ENCODE measurements at places on chromosomes 1 and 21.

DNA sequence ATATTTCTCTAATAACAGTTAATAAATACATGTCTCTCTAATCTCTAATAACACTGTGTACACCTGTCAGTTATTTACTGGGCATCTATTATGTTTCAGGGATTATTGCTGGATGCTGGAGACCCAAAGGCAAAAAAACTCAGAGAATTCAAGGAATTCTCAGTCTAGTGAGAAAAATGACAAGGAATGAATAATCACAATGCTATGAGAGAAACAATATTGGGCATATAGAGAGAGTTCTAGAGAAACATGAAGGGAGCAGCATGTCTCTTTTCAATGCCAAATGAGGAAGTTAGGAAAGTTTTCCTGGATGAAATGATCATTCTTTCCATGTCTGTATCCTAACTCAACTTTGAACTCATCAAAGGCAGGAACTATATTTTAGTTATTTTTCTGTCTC is 82.8 kb downstream of the TNFSF18 start:
- DNase-seq = no peak

DNA sequence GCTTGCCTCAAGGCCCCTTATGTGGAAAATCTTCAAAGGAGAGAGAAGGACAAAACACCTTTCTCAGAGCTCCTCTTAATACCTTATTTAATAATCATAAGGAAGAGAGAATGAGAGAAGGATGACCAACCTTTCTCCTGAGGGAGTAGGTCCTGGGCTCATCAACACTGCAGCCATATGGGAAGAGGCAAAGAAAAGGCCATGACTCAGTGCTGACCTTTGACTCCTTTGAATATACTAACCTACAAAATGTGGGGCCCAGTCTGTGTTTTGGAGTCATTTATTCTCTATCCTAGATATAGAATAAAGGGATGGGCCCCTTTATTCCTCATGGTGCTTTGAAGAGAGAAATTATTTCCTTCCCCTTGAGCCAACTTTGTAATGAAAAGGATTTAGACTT is 38.3 kb downstream of the CAMSAP2 start:
- DNase-seq = no peak

GRCh38 chr1:78053498-78053897 is 7.7 kb downstream of the GIPC2 start:
- DNase-seq = no peak

DNA sequence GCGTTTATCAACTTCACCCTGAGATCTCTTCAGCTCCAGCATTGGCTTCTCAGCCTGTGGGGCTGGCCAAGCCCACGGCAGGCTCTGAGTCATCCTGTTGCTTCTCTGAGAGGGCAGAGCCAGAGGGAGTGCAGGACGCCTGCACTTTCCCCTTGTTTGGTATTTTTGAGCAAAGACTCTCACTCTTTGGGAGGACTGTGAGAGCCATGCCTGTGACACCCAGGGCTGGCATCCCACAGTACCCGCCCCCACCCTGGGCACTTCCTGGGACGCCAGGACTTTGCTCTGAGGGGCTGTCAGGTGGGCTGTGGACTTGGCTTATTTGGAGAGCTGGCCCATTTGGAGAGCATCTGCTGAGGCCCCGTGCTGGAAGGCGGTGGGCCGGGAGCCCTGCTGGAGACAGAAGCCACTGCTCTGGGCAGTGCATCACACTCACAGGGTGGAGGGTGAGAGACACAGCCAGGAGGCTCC is 37.4 kb downstream of the VANGL1 start:
- DNase-seq = no peak

DNA sequence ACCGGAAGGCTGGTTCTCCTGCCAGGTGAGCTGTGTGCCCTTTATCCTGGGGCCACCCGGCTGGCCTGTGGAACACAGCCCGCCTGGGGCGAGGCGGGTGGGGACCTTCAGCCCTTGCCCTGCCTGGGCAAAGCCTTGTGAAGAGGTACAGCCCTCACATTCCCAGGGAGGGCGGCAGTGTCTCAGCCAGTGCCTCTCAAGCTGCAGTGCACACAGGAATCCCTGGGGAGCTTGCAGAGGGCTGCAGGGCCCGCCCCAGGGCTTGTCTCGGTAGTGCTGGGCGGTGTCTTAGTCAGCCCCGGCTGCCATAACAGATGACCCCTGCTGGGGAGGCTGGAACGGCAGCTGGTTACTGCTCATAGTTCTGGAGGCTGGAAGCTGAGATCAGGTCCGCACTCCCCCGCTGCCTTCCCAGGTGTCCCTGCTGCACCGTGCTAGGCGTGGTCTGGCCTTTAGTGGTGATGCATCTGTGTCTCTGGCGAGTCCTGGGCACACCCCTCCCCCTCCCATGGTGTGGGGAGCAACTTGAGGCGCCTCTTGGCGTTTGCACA is 12.6 kb downstream of the DFFB start:
- DNase-seq = no peak

DNA sequence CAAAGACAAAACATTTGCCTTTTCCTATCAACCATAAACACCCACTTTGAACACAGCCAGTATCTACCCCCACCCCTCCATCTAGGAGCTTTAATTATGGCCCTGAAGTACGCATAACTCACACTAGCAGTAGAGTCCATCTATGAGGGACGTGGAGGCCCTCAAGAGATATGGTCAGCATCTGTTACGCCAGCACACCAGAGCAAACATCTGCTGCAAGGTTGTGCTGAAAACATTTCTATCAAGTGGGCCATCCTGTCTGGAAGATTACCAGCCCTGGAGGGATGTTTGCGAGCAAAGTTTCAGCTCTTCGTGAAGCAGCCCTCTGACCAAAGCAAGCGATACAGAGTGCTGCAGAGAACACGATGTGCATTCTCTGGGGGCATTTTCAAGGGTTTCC is 74.6 kb downstream of the SLC45A1 start:
- DNase-seq = no peak

DNA sequence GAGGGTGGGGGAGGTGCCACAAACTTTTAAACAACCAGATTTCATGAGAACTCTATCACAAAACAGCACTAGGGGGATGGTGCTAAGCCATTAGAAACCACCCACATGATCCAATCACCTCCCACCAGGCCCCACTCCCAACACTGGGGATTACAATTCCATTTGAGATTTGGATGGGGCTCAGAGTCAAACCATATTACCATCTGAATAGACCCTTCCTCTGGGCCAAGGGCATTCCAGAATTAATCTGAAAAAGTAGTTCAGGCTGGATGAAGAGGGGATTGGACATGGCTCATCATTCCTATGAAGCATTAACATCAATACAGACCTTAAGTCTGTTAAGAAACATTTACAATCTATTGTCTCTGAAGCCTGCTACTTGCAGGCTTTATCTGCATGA is 149.9 kb upstream of the DNAH14 start:
- DNase-seq = no peak

- DNase-seq = no peak
Observed at GRCh38 chr1:63971557-63971956, 197.7 kb downstream of the ROR1 start.

GRCh38 chr21:44630440-44630839 is 3.5 kb downstream of the KRTAP10-9 start:
- DNase-seq = no peak

DNA sequence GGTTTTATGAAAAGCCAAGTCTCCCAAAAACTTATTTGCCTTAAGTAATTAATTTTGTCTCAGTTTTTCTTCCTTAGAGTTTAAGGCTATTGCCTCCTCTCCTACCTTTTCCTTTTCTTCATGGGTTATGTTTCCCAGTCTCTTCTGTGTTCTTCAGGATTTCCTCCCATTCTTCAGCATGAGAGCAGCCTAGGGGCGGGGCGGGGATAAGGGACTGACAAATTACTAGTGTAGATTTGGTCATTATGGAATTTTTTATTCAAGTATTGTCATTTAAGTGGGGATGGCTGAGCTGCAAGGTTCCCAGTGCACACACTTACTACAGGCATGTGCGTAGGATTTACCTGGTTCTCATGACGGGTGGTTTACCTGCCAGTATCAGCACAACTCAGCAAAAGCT is 35.2 kb upstream of the PIGV start:
- no peak for DNase-seq

DNA sequence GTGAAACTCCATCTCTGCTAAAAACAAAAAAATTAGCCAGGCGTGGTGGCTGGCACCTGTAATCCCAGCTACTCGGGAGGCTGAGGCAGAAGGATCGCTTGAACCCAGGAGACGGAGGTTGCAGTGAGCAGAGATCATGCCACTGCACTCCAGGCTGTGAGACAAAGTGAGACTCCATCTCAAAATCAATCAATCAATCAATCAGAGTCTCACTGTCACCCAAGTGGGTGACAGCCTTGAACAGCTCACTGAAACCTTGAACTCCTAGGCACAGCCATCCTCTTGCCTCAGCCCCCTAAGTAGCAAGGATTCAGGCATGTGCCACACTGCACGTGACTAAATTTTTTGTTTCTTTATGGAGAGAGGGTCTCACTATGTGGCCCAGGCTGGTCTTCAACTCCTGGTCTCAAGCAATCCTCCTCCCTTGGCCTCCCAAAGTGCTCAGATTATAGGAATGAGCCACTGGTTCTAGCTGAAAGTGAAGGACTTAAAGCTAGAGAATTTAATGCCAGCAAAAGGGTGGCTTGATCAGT is 44.4 kb downstream of the GNB1 start:
- DNase-seq = no peak

DNA sequence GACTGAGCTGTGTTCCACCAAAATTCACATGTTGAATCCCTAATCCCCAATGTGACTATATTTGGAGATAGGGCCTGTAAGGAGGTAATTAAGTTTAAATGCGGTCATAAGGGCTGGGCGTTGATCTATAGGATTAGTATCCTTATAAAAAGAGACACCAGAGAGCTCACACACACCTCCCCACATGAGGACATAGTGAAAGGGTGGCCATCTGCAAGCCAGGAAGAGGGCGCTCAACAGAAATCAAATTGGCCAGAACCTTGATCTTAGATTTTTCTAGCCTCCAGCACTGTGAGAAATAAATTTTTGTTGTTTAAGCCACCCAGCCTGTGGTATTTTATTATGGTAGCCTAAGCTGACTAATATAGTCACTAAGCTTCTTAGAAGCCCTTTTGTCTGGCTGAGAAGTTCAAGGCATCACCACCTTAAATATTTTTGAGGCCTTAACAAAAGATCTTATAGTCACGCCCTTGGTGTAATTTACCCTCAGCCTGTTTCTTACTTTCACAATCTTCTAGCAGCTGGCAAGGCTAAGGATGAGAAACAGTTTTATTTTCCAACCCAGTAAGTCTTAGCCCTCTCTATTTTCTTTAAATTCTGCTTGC is 28.8 kb downstream of the GORAB start:
- no peak for DNase-seq
